NCI-H2029 treated with DMSO at 0.1 percent for 48 hours (cell line): ENCODE measurements at places on chromosomes 7 and 10.

DNA sequence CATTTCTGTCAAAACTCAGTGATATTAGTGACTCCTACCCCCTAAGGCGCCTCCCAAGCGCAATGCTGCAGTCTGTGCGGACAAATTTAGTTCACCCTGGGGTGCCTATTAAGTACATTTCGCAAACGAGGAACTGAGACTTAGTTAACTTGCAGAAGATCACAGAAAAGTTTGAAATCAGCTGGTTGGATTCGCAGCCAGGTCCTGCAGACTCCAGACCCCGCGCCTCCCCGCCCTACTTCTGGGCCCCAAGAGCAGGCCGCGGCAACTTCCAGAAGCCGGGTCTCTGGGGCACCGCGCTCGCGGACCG lies 588 bp downstream of the CYREN start:
- DNase-seq = no peak

GRCh38 chr10:127899766-127900387 lies 7.0 kb upstream of the PTPRE start:
- no peak for DNase-seq

GRCh38 chr10:65394502-65395297 lies 1531.1 kb upstream of the LRRTM3 start:
- DNase-seq = no peak

DNA sequence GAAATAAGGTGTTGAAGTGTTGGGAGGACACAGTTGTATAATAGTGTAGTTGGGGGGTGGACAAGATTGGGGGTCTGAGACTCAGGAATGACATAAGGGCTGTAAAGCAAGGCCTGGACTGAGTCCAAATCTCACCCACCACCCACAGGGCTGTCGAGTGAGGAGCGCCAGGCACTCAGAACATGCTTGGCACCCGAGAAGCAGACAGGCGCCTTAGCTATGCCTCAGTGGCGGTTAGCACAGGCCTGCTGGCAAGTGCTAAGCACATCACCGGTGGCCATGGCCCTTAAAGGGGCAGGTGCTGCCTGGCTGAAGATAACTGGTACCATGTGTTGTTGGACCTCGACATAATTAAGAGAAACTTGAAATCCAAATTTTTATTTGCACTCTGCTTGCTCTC lies 90.7 kb downstream of the COL13A1 start:
- DNase-seq = no peak

GRCh38 chr7:139830292-139830691 lies 1.2 kb downstream of the TBXAS1 start:
- DNase-seq = no peak

GRCh38 chr10:127736915-127737562 lies at the start of gene FOXI2:
Gene FOXI2, plus strand, starts transcription at chr10:127737185. Its CDS starts 89 bp downstream, at chr10:127737274.
- DNase-seq = no peak
